Inflammatory macrophage treated with lipopolysaccharide for 4 hours (primary cell): ENCODE measurements at places on chromosomes 16 and 17.

- no peak for DNase-seq
These were observed 103.8 kb downstream of the CDYL2 start for GRCh38 chr16:80700558-80700957.

GRCh38 chr17:80408872-80409271 lies 6.1 kb upstream of the ENDOV start:
- no peak for DNase-seq

GRCh38 chr17:76197911-76198310 lies 42.4 kb downstream of the RNF157 start:
- DNase-seq: no peak

- no peak for DNase-seq
These were observed 1.1 kb upstream of the RAB11FIP4 start for GRCh38 chr17:31390426-31390747.
